ENCODE measurements at places on chromosomes 2 and 18.

GRCh38 chr2:66794551-66794950 lies 359.6 kb downstream of the MEIS1 start:
- DNase-seq, result no peak

GRCh38 chr2:66437691-66438497 lies 3.0 kb downstream of the MEIS1 start:
- DNase-seq, result no peak

DNA sequence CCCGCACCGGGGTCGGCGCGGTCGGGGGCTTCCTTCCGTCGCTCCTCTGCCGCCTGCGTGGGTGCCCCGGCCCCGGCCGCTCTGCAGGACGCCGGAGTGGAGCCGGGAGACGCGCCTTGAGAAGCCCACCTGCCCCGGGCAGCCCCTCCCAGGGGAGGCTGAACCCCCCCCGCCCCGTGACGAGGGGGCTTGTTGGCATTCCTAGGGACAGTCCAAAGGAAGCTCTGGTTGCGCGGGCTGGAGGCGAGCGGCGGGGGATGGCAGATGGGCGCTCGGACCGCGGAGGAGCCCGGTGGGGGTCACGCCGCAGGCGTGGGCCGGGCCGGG lies 133.5 kb upstream of the MGAT5 start:
- no peak for DNase-seq

DNA sequence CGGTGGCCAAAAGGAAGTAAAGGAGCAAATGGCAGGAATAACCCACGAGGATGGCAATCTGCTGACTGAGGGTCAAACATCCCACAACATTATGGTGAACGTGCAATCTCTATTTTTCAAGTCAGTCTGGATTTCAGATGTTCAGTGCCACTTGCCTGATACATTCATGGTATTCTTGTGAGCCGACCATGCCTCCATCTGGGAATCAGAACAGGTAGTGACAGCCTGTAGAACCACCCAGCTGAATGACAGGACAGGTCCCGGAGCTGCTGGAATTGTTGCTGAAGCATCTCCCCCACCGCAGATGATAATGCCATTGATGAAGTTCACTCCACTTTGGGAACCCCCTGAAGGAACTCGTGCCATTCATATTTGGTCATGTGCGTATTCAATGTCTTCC lies 123.2 kb downstream of the CAPN13 start:
- no peak for DNase-seq

- no peak for DNase-seq
Observed at GRCh38 chr2:15446961-15447360, 114.2 kb downstream of the NBAS start.

- no peak for DNase-seq
Observed at GRCh38 chr2:53422979-53423378, 344.6 kb upstream of the CHAC2 start.

GRCh38 chr2:224780823-224781222 lies 64.7 kb upstream of the CCDC195 start:
- no peak for DNase-seq

GRCh38 chr2:159089543-159089942 lies 121.1 kb downstream of the TANC1 start:
- DNase-seq, result no peak

GRCh38 chr18:30925795-30926194 lies 116.7 kb downstream of the DSC3 start:
- no peak for DNase-seq

All from CD4-positive, alpha-beta T cell treated with Interleukin-17A for 4 hours (primary cell).